ENCODE measurements at places on chromosomes 7 and 10.
A peak's percentile ranks its signal among the peaks of the same experiment; 100 is the strongest.

- DNase-seq = no peak
Measured at GRCh38 chr7:99099499-99100077, 44.3 kb downstream of the SMURF1 start.

- DNase-seq = peak; percentile 26
Measured at GRCh38 chr7:98254951-98255610, 3.0 kb upstream of the TECPR1 start.

GRCh38 chr10:113647812-113648211 lies 16.0 kb downstream of the NRAP start:
- DNase-seq = no peak

DNA sequence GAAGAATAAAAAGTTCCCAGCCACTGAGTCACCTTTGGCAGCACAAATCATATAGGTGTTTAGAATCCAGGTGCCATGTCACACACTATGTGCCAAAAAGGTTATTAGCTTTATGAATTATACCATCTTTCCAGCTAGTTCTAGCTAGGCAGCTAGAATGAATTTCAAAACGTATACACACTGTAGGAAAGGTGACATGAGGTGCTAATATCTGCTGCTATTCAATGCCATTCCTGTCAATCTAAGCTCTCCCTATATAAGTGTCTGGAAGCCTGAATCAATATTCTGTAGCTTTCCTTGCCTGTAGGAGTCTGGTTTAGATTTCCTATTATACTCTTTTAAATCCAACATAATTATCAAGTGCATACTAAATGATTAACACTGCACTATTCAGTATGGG lies 868.6 kb downstream of the GATA3 start:
- no peak for DNase-seq

GRCh38 chr10:89032141-89032891 lies 41.7 kb downstream of the FAS start:
- peak; percentile 81 for DNase-seq
